ENCODE measurements at places on chromosomes 2 and 18.
A peak's percentile ranks its signal among the peaks of the same experiment; 100 is the strongest.

- no peak for DNase-seq
Measured at GRCh38 chr2:184729581-184729980, 131.3 kb downstream of the ZNF804A start.

GRCh38 chr2:153939124-153939796 is 67.5 kb downstream of the GALNT13 start:
- no peak for DNase-seq

- DNase-seq = peak; percentile 54
Measured at GRCh38 chr2:216690853-216691741, 4.3 kb downstream of the IGFBP5 start.

DNA sequence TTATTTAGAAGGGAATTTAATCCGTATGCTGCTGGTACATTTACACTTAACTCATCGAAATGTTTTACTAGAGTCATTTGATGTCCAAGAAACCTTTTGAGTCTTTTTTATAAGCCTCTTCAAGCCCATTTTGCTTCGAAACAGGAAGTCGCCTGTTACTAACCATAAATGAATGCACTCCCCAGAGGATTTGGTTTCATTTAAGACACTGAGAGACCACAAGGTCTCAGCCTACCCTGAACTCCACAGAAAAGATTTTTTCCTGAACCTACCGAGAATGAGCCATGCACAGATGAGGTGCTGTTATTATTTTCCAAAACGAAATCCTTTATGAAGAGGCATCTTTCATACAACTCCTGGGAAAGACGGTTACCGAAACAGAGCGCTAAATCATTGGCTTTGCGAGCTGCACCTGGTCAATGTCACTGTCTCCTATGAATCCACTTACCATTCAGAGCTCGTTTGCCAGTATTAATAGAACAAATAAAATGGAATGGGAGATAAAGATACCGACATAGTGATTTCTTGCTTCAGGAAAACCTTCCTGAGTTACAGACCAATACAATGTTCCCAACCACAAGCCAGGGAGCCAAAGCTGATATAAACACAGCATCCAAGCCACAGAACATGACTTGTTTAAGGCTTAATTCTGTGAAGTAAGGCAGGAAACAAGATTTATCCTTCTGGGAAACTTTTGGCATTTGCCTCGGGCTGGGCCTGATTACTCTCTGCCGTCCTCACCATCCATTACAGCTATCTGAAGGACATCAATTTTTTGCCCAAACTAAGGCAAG is 382.1 kb downstream of the OSR1 start:
- DNase-seq = no peak

GRCh38 chr2:108169982-108170625 is 69.7 kb upstream of the SULT1C3 start:
- no peak for DNase-seq

- no peak for DNase-seq
Measured at GRCh38 chr2:88561646-88562388, 65.4 kb downstream of the EIF2AK3 start.

GRCh38 chr2:28620801-28621171 is 124.9 kb downstream of the PLB1 start:
- no peak for DNase-seq

DNA sequence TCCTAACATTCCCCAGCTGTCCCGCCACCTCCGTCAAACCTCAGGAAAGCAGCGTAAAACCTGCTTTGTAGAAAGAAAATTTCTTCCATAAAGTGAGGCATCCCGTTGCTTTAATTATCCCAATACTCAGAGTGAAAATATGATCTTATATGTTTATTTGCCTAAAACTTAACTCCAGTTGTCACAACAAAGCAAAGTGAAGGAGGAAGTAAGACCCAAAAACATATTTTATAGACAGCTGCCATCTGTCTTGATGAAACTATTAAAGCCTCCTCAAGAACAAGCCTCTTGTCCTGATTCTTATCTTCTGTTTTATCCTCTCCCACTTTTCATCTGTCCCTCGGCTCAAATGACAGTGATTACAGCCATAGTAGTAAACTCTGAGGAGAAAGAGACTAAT is 28.9 kb upstream of the LPIN2 start:
- DNase-seq = no peak

DNA sequence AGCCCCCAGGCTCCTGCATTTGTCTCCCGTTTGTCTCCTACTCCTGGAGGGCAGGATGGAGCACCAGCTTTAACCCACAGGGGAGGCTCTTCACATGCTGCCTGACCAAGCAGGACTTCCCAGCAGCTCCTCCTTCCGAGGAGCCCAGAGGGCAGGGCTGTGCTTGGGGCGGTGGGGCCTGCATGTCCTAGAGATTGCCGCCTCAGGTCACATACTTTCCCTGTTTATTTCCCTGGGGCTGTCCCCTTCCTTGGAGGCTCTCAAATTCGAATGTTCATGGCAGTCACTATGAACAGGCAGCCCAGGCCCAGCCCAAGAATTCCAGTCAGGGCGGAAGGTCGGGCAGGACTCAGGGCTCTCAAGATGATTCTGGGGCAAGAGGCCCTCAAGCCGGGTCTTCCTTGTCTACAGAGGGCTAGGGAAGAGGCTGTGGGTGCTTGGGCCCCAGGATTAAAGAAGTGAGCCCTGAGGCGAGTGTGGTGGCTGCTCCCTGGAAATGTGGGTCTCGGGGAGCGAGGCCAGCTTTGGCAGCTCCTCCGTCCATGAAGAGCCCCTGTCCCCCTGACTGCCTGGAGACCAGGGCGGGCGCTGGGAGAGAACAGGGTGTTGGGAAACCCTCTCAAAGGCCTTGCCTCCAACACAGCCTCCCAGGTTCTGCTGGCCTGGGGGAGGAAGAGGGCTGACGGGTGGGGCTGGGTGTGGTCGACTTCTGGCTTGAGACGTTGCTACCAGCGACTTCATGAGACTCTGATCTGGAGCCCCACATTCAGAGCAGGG is 48.9 kb upstream of the HPCAL1 start:
- DNase-seq = no peak

- no peak for DNase-seq
Measured at GRCh38 chr18:55494899-55495298, 93.1 kb downstream of the TCF4 start.

DNA sequence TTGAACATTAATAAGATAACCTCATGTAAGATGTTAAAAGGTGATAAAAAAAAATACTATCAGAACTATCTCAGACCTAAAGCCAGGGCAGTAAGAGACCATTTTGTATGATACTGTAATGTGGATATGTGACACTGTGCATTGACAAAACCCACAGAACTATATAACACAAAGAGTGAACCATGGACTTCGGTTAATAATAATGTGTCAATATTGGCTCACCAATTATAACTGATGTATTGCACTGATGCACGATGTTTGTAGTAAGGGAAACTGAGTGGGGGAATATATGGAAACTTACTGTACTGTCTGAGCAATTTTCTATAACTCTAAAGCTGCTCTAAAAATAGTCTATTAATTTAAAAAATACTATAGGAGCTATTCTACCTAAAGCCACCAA is 40.7 kb upstream of the PARD3B start:
- no peak for DNase-seq
